ENCODE measurements at places on chromosomes 2 and 18.

GRCh38 chr2:162731917-162732804 lies 106.4 kb downstream of the KCNH7 start:
- DNase-seq: no peak

- DNase-seq: no peak
Measured at GRCh38 chr18:29855637-29856036, 1186.9 kb downstream of the DSC3 start.

DNA sequence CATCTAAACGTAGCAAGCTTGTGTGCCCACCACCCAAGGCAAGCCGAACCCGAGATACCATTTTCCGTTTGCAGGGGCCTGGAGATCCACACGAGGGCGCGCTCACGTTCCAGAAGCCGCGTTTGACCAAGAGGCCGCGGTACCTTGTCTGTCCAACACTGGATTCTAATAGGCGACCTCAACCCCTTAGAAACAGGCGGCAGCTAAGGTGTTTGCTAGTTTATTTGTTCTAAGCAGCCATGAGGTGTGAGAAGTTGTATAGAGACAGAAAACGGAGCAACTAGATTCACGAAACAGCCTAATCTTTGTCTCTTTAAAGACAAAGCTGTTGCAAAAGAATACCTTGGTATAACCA lies 4.2 kb downstream of the HOXD11 start:
- no peak for DNase-seq

DNA sequence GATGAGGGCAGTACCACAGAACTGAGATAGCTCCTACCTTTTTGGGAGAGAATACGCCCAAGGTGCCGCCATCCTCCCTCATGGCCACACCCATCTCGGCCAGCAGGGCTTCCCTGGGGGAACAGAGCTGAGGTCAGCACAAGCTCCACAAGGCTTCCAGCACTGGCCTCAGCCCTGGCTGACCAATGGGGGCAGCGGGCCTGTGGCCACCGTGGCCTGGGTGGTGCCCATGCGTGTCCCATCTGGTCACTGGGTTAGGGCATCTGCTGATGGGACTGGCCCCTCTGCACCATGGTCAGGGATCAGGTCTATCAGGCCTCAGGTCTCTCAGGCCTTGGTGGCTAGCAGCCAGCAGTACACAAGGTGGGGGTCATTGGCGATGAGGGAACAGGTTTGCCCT lies 50.9 kb downstream of the KIF1A start:
- no peak for DNase-seq

GRCh38 chr2:65662654-65663432 lies 230.4 kb upstream of the SPRED2 start:
- no peak for DNase-seq

DNA sequence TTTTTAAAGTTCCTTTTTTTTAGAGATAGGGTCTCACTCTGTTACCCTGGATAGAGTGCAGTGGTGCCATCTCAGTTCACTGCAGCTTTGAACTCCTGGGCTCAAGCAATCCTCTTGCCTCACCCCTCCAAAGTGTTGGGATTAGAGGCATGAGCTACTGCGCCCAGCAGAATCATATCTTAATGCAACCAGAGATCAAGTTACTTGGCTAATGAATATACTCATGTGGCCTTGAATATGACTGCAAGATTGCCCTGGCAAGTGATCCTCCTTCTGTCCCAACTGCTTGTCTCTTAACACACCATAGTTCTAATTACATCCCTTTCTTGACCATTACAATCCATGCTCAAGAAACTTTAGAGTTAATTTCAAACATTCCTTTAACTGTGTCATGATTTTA lies 133.5 kb downstream of the SRBD1 start:
- no peak for DNase-seq

DNA sequence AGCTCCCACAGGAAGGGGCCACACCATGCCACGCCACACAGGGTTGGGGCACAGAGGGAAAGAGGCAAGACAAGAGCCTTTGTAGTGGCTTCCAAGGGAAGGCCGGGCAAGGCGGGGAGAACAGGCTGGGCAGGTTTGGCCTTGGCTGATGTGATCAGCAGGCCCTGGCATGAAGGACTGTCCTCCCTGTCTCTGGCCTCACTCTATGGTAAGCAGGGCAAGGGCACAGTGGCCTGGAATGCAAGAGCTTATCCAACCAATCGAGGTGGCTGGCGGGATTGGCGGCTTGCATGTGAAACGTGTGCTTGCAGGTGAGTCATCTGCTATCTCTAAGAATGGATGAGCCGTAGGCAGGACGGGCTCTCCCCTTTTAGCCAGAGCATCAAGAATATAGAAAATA lies 6.4 kb upstream of the ATP9B start:
- DNase-seq: no peak

- no peak for DNase-seq
Measured at GRCh38 chr2:170524828-170525565, 190.1 kb upstream of the SP5 start.

DNA sequence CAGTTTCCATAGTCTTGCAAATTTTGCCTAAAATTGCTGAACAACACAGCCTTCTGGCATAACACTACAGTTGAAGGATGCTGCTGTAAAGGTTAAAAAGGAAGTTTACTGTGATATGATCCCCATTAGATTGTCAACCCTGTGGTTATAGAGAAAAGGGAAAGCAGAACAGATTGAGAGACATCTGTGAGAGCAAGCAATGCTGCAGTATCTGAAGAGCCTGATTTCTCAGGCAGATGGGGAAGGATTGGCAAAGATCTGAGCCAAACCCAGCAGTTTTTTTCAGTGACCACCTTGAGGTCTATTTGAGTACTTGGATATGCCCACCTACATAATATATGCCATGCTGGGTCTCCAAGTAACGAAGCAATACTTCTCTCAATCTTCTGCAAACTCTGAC lies 8.5 kb upstream of the ST8SIA3 start:
- DNase-seq: no peak

DNA sequence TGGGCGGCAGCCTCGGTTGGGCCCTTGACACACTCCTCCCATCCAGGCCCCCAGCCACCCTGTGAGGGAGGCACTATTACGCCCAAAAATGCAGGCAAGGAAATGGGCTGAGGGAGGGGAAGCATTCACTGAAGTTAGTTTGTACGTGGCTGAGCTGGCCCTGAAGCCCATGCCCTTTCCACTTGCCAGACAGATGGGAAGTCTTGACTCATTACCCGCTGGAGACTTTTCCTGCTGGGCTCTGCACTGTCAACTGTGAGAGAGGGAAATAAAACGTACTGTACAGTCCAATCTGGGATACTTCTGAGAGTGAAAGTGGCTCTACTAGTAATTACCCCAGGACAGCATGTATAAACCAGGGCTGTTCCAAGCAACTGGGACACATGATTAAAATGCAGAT lies 125.9 kb downstream of the MSH2 start:
- DNase-seq: no peak

DNA sequence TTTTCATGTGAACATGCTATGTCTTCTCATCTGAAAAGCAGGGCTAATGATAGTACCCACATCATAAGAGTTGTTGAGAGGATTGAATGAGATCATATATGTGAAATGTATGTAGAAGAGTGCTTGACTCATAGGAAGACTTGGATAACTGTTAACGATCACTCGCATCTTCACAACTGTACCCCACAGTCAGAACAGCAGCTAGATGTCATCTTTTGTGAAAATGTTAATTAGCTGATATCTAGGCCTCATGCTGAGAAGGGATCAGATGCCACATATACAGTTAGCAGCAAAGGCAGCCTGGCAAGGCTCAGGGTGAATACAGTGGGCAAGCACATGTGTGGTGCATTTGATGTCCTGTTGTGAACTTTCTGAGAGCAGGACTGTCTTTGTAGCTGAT lies 24.2 kb downstream of the MAP3K20 start:
- no peak for DNase-seq

- DNase-seq: no peak
Measured at GRCh38 chr2:236367506-236368289, 103.5 kb upstream of the ASB18 start.

GRCh38 chr18:34281290-34281689 lies 56.6 kb upstream of the NOL4 start:
- no peak for DNase-seq

DNA sequence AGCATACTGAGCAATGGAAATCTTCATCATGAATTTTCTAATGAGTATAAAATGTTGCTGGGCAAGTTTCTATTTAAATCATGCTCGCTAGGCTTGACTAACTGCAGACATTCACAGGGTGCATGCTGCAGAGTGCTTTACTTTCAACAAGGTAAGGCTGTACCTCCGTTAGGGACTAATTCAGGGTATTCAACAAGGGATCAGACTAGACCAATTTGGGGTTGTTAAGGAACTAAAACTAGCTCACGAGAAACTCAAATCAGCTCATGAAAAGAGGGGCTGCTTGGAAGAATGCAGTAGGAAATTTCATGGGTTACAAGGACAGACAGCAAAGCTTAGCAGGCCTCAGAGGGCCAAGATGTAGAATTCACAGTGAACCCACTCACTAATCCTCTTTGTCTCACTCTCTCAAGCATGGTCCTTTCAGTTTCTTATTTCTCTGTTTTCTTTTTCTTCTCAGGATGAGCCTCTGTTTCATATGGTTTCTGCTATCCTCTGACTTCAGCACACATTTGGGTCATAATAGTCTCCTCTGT lies 2.2 kb downstream of the MYO3B start:
- DNase-seq: no peak

- no peak for DNase-seq
Measured at GRCh38 chr2:131588152-131588873, 60.6 kb downstream of the CCDC74A start.

GRCh38 chr2:11617527-11617926 lies 52.5 kb downstream of the NTSR2 start:
- DNase-seq: no peak

DNA sequence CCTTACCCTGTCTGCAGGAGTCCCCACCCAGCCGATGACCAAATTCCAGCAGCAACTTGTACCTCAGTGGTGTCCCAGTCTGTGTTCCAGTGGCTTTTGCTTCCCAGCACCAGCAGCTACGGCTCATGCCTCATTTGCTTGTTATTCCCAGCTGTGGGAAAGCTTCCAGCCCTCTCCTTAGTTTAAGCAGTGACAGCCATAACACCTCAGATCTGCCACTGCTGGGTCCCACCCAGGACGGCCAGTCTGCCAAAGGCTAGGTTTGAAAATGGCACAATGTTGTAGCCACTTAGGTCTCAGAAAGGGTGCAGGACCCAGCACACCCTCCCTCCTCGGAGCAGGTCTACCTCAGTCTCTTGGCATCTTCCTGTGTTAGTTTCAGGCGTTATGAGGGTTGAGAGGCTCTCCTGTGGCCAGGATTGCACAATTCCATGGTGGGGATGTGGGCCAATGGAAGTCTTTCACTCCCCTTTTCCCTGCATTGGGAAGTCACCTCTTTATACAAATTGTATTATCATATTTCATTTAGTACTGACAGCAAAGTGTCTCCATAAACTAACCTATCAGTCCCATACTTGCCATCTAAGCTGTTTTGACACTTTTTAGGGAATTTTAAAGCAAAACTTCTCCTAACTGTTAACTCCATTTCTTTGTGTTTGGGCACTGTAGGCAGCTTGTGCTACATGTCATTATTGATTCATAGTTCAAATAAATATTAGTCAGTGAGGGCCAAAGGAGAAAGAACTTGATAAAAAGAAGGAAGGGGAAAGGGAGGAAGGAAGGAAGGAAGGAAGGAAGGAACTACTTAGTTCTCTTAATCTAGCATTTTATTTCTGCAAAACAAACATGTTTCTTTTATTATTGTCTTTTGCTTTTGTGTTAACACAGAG lies 62.9 kb upstream of the FAM110C start:
- DNase-seq: no peak

DNA sequence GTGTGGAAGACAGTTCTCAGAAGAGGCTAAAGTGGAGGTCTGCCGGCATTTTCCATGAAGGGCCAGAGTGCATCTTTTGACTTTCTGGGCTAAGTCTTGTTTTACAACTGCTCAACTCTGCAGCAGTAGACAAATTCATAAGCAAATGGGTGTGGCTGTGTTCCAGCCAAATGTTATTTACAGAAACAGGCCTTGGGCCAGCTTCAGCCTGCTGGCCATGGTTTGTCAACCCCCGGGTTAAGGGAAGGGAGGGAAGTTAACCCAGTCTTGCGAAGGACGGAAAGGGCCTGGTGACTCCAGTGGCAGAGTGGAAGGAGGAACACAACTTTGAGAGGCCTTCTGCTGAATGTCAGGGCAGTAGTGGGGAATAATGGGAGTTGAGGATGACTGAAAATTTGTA lies 34.3 kb upstream of the NCKAP5 start:
- DNase-seq: no peak

DNA sequence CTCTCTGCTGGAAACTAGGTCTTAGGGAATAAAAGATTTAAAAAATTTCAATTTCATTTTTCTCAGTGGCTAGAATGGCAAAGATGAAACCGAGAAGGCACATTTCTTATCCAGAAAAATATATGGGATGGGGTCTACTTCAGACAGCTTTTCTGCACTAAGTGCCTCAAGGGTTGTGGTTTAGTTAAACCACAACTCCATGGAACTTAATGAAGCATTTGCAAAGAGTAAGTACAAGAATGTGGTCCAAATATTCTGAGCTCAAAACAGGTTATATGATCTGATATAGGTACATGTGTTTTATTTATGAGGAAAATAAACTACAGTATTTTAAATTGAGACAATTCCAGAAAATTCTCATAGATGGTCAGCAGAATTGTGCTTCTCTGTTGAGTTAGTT lies 101.8 kb upstream of the FZD5 start:
- no peak for DNase-seq

DNA sequence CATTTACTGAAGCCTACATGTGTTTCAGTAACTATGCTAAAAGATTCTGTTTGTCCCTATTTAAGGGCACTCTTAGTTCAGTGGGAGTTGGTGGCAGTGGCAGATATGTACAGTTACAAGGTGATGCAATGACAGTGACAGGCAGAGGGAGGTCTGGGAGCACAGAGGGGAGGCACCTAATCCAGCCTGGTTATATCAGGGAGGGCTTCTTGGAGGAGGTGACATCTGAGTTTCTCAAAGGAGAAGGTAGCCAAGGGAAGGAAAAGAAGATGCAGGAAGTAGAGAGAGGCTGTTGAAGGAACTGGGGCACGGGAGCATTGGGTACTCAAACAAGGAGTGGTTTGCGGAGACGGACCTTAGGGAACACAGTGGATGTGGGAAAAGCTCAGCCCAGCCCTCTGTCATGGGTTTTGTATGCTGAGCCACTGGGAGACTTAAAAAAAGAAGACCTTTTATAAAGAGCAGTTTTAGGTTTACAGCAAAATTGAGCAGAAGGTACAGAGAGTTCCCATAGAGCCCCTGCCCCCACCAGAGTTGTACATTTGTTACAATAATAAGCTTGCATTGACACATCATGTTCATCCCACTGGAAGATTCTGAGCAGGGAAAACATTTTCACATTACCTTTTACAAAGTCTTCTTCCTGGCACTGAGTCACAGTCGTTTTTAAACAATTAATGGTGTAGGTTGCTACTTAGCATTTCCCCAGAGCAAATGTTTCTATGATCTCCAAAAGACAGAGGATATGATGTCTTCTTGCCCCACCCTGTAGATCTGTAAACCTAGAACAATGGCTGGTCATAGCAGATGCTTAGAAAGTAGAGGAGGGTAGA lies 83.0 kb upstream of the TAF1B start:
- no peak for DNase-seq

DNA sequence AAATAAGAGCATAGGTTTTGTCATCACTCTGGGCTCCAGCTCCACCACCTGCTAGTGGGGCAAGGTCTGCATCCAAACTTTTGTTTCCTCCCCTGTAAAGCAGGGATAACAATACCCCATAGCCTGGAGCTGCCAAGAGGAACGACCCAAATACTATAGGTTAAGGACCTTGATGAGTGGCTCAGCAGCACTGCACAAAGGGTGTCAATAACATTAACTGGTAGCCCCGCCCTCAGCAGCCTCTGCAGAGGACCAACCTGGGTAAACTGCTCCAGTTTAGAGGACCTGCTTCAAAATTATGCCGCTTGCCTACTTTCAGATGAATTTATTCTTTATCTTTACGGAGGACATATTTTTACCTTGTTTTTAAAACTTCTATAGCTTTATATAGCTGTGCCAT lies 65.8 kb upstream of the RIOK3 start:
- DNase-seq: no peak

- DNase-seq: no peak
Measured at GRCh38 chr2:241003047-241003360, 4.6 kb downstream of the SNED1 start.

Measured in stimulated activated CD8-positive, alpha-beta memory T cell treated with anti-CD3 and anti-CD28 coated beads, Interleukin-15, amount 100 ng/mL, for 4 hours (primary cell).